ENCODE measurements at places on chromosomes 5 and 9.

DNA sequence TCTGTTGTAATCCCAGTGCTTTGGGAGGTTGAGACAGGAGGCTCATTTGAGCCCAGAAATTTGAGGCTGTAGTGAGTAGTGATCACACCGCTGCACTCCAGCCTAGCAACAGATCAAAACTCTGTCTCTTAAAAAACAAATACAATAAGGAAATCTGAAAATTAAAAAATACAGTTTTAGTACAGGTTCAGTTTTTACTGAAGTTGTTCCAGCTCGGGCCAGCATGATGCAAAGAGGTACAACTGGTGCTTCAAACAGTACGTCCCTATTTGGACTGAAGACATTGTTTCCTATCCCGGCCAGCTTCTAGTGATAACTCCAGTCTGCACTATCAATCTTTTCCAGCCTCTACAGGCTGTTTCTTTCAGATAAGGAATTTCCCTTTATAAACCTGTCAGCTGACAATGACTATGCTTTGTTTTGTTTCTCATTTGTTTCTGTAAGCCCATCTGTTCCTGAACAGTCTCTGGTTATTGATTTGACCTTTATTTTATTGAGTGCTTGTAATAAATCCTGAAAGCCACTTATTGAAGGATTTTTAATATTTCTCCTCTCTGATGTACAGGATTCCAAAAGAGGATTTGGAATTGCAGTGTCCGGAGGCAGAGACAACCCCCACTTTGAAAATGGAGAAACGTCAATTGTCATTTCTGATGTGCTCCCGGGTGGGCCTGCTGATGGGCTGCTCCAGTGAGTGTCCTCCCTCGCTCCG, 41.9 kb downstream of the TJP2 start:
- no peak for DNase-seq

DNA sequence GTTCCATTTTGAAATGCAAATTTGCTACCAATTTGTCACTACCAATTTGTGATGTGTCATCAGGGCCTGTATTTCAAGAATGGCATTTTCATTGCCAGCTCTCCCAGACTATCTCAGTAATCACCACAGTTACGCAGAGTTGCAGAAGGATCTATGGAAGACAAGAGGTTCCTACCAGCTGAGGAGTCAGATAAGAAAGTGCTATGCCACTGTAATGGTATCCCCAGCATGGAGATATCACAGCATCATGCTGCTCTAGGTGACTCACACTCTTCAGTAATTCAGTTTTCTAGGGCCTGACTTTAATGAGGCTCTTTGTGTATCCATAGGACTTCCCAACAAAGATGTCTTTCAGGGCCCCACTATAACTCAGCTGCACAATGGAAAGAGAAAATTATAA, 490.3 kb downstream of the ARHGEF28 start:
- no peak for DNase-seq

GRCh38 chr5:150057052-150057451, 29.3 kb downstream of the CSF1R start:
- no peak for DNase-seq

- DNase-seq: no peak
These were observed 33.0 kb downstream of the SNX30 start for GRCh38 chr9:112783551-112783954.

DNA sequence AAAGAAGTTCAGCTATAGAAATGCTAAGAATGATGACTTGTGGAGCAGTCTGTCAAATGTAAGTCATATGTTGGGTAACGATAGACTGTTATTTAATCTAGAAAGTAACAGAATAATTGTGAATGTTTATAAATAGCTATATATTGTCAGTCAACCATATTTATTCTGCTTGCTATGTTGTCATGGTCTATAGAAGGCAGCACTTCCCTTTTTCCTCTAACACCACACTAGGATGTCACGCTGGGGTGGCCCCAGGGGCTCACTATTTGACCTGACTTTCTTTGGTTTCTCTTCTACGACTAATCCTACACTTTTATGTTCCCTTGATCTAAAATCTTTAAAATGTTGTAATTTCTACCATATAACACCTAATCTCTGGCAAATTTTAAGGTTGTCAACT, 20.5 kb downstream of the ERAP2 start:
- DNase-seq: peak; percentile 34

GRCh38 chr5:132905938-132906337, 32.5 kb downstream of the LEAP2 start:
- DNase-seq: no peak
